ENCODE measurements at places on chromosomes 2 and 18. TPM values are rescaled to one million over a fixed set of nuclear protein-coding genes. Genes with fewer than 3 reads are reported as not detected.

SULT1C4 gene
- not detected for total RNA-seq

NYAP2 gene
- total RNA-seq, result not detected

KCNJ3 gene
- not detected for total RNA-seq

UCN gene
- total RNA-seq, result 2.6 TPM

TMEM163 gene
- total RNA-seq, result 0.23 TPM

DNA sequence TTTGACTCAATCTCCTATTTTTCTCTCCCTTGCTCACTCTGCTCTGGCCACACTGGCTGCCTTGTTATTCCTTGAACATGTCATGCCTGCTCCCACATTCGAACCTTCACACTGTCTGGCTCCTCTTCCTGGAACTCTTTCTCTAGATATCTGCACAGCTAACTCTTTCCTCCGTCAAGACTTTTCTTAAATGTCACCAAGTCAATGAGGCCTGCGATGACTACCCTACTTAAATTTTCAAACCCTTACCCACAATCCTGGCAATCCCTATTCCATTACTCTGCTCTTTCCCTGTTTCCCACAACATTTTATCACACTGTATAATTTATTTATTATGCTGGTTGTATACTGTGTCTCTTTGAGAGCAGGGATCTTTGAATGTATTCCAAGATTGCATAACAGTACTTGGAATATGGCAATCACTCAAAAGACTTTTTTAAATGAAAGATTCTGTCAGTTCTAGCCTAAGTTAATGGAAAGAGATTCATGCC lies 206.2 kb downstream of the SRBD1 start:
- H3K36me3 ChIP-seq, result no peaks in the 10 kb centered on the region
- H3K27ac ChIP-seq, result no peak overlapping the region
- DNase-seq, result no peak
- H3K27me3 ChIP-seq, result no peaks in the 10 kb centered on the region

DNA sequence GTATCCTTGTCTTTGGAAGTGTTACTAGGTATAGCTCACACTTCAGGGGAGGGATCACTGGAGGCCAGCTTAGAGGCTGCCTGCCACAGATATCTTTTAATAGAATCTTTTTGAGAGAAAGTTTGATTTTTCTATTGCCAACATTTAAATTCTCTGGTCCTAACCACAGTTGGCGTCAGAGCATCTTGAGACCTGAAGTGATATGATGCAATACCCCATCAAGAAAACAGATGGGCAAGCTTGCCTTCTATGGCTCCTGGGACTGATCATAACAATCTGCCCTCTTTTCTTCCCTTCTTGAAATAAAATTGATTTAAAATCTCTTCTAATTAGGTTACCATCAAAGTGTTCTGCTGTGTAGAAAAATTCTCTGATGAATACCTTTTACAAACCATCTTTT lies 105.5 kb upstream of the ACKR3 start:
- H3K36me3 ChIP-seq, result no peaks in the 10 kb centered on the region
- H3K27me3 ChIP-seq, result peaks cover 2% of the 10 kb centered on the region
- no peak overlapping the region for H3K4me3 ChIP-seq
- H3K27ac ChIP-seq, result no peak overlapping the region
- DNase-seq, result no peak

- H3K27ac ChIP-seq, result no peak overlapping the region
- H3K4me1 ChIP-seq, result no peaks in the 10 kb centered on the region
- no peaks in the 10 kb centered on the region for H3K36me3 ChIP-seq
- no peak for DNase-seq
- no peak overlapping the region for H3K4me3 ChIP-seq
These were observed 56.2 kb downstream of the AQP4 start for GRCh38 chr18:26809346-26809745.

- peaks cover 6% of the 10 kb centered on the region for H3K4me1 ChIP-seq
- H3K27ac ChIP-seq, result no peak overlapping the region
- no peak overlapping the region for H3K4me3 ChIP-seq
- peaks cover 23% of the 10 kb centered on the region for H3K27me3 ChIP-seq
These were observed 80.9 kb upstream of the IGFBP5 start for GRCh38 chr2:216776066-216776850.

GRCh38 chr2:85737481-85737880 lies 16.3 kb upstream of the ATOH8 start:
- no peak for DNase-seq
- peaks cover 47% of the 10 kb centered on the region for H3K27me3 ChIP-seq
